ENCODE measurements at places on chromosomes 11 and 22. TPM values are rescaled to one million over a fixed set of nuclear protein-coding genes. Genes with fewer than 3 reads are reported as not detected.

- peaks cover 81% of the 10 kb centered on the region for H3K36me3 ChIP-seq
- no peaks in the 10 kb centered on the region for H3K27me3 ChIP-seq
- DNase-seq, result peak; percentile 74
- H3K4me3 ChIP-seq, result no peak overlapping the region
Observed at GRCh38 chr22:50209893-50210292, 9.1 kb downstream of the SELENOO start.

DNA sequence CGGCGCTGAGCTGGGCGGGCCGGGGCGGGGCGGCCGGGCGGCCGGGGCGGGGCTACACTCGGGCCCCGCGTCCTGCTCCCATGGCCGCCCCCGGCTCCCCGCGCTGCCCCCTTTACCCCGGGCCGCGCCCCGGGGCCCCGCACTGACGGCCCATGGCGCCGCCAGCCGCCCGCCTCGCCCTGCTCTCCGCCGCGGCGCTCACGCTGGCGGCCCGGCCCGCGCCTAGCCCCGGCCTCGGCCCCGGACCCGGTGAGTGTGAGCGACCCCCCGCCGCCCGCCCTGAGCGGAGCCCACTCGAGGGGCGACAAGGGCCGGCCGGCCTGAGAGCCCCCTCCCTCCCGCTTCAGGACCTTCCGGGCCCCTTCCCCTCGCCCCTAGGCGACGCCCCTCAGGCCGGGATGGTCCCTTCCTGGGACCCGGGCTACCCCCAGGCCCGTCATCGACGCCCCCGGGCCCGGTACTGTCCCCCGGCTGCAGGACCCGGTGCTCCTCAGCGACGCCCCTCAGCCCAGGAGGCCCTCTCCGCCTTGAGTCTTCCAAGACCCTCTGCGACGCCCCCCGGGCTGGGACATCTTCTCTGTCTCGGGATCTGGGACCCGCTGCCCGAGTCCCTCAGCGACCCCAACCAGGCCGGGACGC, at the start of gene KREMEN1:
TSS of gene KREMEN1 (plus strand) at position 57 of the 639 bp plus-strand sequence. CDS start at position 153, 96 bp downstream.
- peak within 1 kb of the TSS; percentile 19 for H3K27ac ChIP-seq
- no peaks in the 10 kb centered on the region for H3K27me3 ChIP-seq
- H3K4me3 ChIP-seq, result peak within 1 kb of the TSS; percentile 71

Gene BEST1
- total RNA-seq, result 3.2 TPM

DNA sequence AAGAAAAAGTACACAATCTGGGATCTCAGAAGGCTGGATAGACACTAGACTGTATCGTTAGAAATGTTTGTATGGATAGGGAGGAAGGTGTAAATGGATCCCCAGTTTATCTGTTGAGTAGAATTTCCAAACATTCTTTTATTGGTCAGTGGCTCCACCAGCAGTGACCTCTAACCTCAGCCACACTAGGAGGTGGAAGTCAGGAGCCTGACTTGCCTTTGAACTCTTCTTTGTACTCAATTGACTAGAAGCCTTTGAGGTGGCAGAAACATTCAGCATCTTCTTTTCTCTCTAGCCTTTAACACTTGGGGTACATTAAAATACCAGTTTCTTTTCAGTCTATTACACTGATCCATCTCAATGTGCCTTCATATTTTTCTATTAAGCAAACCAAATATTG, 39.1 kb downstream of the EXT2 start:
- H3K27me3 ChIP-seq, result no peaks in the 10 kb centered on the region
- peaks cover 6% of the 10 kb centered on the region for H3K4me1 ChIP-seq
- H3K4me3 ChIP-seq, result no peak overlapping the region
- peaks cover 29% of the 10 kb centered on the region for H3K36me3 ChIP-seq
- H3K27ac ChIP-seq, result no peak overlapping the region
- no peak for DNase-seq

GRCh38 chr11:17531636-17532113, 12.5 kb downstream of the USH1C start:
- H3K36me3 ChIP-seq, result no peaks in the 10 kb centered on the region
- DNase-seq, result peak; percentile 13
- no peaks in the 10 kb centered on the region for H3K4me1 ChIP-seq

DNA sequence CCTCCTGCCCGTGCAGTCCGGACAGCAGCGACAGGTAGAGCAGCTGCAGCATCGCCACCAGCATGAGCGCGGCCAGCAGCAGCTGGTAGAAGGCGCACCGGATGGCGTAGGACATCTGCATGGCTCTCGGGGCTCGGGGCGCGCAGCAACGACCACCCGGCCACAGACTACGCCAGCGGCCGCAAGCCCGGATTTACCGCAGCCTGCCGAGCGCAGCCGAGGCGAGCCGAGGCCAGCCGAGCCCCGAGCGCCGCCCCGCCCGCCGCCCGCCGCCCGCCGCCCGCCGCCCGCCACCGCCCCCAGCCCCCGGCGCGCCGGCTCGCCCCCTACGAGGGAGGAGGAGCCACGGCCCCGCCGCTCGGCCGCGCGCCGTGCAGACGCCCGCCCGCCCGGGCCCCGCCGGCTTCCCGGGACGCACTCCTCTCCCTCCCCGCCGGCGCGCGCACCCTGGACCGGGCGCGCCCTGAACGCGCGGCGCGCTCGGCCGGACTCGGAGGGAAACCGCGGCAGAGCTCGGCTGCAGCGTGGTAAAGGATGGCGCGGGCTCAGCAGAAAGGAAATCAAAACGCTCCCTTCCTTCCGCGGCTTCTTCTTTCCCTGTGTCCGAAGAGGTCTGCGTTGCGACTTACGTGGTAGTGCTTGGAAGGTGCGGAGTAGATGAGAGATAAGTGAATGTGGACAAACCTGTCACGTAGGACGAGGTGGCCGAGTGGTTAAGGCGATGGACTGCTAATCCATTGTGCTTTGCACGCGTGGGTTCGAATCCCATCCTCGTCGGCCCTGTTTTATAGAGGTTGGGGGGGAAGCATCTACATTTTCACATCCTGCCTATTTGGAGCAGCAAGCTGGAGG, at the start of gene B4GAT1:
TSS of gene B4GAT1 (minus strand) at position 205 of the 852 bp plus-strand sequence. CDS start at position 121, 84 bp downstream.
- H3K36me3 ChIP-seq, result peaks cover 43% of the 10 kb centered on the region
- no peaks in the 10 kb centered on the region for H3K27me3 ChIP-seq
- H3K27ac ChIP-seq, result peak within 1 kb of the TSS; percentile 12
- peaks cover 17% of the 10 kb centered on the region for H3K4me1 ChIP-seq
- H3K4me3 ChIP-seq, result peak within 1 kb of the TSS; percentile 93

Data from MCF 10A (cell line).